Gastrocnemius medialis (tissue), 4 donors: ENCODE measurements at places on chromosomes 16 and 17.

DNA sequence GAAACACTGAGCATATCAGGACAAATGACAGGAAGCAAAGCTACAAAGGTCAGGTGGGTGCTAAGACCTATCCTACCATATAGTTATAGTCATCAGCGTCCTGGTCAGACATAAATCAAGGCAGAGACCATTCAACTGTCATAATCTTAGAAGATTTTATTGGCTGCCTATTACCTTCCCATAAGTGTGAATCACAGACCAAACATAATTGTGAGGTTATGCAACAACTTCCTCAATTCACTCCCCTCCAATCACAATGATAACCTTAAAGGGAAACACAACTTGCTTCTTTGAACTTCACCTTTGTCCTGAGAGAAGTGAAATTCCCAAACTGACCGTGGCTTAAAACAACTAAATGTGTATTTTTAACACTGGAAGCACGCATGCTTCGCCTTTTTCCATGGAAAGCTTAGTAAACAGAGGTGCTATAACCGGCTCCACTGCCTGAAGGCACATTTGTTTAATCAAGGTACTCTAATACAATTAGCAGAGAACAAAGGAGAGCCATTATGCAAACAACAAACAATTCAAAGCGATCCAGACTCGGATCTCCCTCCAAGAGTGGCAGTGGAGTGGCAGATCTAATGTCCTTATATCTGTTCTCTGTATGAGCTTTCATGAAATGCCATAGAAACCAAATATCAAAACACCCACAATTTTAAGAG lies 84.9 kb downstream of the TMEM114 start:
- H3K27ac ChIP-seq = no peak overlapping the region
- no peak overlapping the region for H3K4me3 ChIP-seq
- no peak for DNase-seq
- H3K36me3 ChIP-seq = no peaks in the 10 kb centered on the region
- H3K4me1 ChIP-seq = no peaks in the 10 kb centered on the region

DNA sequence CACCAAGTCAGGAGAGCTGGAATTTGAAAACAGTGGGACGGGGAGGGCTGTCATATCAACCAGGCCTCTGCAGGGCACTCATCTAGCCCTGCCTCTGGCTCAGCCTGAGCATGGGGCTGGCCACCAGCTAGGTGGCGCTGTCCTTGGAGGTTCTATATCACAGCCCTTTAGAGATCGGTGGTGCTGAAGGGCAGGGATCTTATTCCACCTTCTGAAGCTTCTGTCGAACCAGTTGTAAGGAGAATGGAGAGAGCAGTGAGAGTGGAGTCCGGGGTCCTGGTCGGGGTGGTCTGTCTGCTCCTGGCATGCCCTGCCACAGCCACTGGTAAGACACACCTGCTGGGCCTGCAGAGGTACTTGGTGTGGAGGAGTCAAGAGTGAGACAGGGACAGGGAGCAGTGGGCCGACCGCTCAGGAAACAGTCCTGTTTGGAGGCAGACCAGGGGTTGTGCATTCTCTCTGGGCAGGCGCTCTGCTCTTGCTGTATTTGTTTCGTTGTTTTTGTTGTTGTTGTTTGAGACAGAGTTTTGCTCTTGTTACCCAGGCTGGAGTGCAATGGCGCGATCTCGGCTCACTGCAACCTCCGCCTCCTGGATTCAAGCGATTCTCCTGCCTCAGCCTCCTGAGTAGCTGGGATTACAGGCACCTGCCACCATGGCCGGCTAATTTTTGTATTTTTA lies at the start of gene CES3:
Gene CES3, plus strand, starts transcription at position 202 of the 680 bp plus-strand sequence. Its CDS starts 42 bp downstream, at position 244.
- H3K4me1 ChIP-seq = peaks cover 19% of the 10 kb centered on the region
- H3K36me3 ChIP-seq = no peaks in the 10 kb centered on the region
- H3K4me3 ChIP-seq = no peak within 1 kb of the TSS
- DNase-seq = no peak

DNA sequence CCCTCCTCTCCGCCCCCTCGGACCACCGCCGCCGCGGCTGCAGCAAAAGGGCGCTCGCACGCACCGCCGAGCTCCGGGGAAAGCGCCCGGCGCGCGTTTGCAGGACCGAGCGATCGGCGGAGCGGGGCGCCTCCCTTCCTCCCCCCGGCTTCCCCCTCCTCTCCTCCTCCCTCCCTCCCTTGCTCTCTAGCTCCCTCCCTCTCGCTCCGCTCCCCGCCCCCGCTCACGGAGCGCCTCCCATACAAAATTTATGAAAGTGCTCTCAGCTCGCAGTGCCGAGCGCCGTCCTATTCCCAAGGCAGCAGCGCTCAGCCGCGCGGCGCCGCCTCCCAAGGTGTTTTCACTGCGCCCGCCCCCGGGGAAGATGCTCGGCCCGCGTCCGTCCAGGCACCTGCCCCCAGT lies at the start of gene RTN4RL1:
Gene RTN4RL1, minus strand, starts transcription at position 115 of the 402 bp plus-strand sequence. CDS start 469 bp downstream, outside the sequence.
- H3K36me3 ChIP-seq = no peaks in the 10 kb centered on the region
- H3K4me1 ChIP-seq = peaks cover 17% of the 10 kb centered on the region
- peak within 1 kb of the TSS; percentile 73 for H3K27ac ChIP-seq

DNA sequence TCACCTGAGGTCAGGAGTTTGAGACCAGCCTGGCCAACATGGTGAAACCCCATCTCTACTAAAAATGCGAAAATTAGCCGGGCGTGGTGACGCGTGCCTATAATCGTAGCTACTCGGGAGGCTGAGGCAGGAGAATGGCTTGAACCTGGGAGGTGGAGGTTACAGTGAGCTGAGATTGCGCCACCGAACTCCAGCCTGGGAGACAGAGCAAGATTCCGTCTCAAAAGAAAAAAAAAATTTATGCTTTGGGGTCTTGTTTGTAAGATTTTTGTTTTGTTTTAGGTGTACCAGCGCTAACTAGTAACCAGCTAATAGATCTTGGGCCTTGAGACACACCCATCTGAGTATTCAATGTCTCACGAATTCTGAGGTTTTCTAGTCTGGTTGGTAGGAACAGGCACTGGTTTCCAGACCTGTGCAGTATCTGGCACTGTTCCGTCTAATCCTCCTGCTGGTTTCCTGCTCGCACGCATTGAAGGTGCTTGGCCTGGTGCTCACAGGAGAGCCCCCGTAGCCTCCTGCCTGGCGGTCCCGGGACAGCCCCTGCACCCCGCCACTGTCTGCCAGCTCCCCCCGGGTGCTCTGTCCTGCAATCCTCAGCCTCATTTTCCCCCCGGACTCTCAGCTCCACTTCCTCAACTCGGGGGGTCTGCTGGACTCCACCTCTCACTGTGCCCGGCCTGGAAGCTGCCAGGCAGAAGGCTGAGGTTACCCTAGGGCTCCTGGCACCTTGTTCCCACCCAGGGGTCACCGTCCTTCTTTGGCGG lies 10.6 kb upstream of the DUS1L start:
- H3K4me3 ChIP-seq = no peak overlapping the region
- no peak overlapping the region for H3K27ac ChIP-seq
- DNase-seq = no peak
- no peaks in the 10 kb centered on the region for H3K27me3 ChIP-seq
- H3K4me1 ChIP-seq = no peaks in the 10 kb centered on the region

GRCh38 chr17:57869617-57870282 lies 19.9 kb upstream of the MRPS23 start:
- no peaks in the 10 kb centered on the region for H3K36me3 ChIP-seq
- DNase-seq = no peak
- H3K27me3 ChIP-seq = no peaks in the 10 kb centered on the region
- H3K4me1 ChIP-seq = peaks cover 34% of the 10 kb centered on the region
- no peak overlapping the region for H3K4me3 ChIP-seq
- peak overlapping the region; percentile 82 for H3K27ac ChIP-seq
